ENCODE measurements at places on chromosomes 5 and 9.
A peak's percentile ranks its signal among the peaks of the same experiment; 100 is the strongest.

- DNase-seq: no peak
Measured at GRCh38 chr9:88993327-88993726, 2.1 kb downstream of the S1PR3 start.

GRCh38 chr5:180803181-180804128 lies 849 bp upstream of the MGAT1 start:
- peak; percentile 95 for DNase-seq

GRCh38 chr5:73233461-73234203 lies 60.6 kb downstream of the TMEM174 start:
- no peak for DNase-seq

DNA sequence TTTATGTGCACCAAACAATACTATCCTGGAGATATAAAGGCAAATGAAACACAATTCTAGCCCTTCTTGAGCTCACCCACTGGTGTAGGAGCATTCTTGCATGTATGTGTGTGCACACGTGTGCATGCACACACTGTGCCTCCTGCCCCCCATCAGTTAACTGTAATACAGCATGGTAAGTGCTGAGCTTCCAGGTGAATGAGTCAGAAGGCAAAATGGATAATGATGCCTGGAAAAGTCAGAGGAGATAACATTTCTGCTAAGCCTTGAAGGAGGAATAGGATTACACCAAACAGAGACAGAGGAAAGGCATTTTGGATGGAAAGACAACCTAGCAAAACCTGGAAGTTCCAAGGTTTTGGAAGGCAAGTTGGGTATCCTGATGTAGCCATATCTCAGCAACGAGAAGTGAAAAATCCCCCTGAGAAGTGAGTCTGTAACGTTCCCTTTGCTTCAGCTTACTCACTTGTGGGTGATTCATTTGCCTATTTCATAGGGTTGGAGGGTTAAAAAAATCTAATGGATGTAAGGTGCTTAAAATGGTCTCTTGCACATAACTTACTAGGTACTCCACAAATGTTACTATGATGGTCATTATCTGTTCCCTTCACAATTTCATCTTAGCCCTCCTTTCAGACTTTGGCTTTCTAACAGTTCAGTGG lies 101.4 kb upstream of the STC2 start:
- DNase-seq: no peak

DNA sequence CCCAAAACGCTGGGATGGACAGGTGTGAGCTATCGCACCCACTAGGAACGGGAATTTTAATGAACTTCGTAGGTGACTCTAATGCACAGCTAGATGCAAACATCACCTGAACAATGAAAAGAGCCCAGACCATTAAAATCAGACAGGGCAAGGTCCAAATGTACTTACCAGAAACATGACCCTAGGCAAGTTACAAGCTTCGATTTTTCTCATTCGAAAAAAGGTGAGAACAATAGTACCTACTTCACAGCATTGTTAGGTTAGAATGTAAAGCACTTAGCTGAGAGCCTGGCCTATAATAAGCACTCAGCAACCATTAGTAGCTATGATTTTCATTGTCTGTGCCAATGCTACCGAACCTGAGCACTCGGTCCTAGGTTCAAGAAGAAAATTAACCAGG lies 5.8 kb upstream of the KLHL3 start:
- no peak for DNase-seq

GRCh38 chr5:22465177-22465576 lies 388.0 kb downstream of the CDH12 start:
- DNase-seq: no peak

DNA sequence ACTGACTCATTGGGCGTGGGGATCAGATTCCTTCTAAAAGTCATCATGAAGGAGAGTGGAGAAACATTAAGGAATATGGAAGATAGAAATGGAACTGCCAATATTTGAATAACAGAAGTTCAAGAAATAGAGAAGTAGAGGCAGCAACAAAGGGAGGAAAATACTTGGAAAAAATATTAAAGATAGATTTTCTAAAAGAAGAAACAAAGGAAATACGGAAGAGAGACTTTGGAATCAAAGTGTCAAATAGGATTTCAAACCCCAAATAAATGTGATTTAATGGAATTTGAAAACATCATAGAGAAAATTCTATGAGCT lies 605.1 kb upstream of the KLF4 start:
- DNase-seq: no peak

GRCh38 chr9:78691542-78691941 lies 394.6 kb downstream of the PSAT1 start:
- no peak for DNase-seq

- DNase-seq: peak; percentile 79
Measured at GRCh38 chr9:98796364-98797101, at the start of gene ANKS6. TSS of gene ANKS6 (minus strand) at chr9:98796555. CDS start at chr9:98796491, 64 bp downstream.

- DNase-seq: no peak
Measured at GRCh38 chr5:75262271-75262670, 25.6 kb upstream of the ANKRD31 start.

DNA sequence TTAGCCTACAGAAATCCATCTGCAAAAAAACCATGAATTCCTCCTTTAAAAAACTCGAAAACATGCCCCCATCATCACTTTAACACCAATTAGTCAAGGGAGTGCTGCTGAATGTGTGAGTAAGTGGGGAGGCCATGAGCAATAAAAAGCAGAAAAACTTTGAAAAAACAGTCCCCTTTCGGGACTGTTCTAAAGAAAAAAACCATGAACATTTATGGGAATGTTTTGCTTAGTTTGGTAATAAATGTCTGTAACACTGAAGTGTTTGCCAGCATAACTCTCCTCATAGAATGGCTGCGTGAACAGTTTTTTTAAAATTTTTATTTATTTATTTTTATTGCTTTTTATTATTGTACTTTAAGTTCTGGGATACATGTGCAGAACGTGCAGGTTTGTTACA lies 99.4 kb upstream of the TARS1 start:
- DNase-seq: no peak

DNA sequence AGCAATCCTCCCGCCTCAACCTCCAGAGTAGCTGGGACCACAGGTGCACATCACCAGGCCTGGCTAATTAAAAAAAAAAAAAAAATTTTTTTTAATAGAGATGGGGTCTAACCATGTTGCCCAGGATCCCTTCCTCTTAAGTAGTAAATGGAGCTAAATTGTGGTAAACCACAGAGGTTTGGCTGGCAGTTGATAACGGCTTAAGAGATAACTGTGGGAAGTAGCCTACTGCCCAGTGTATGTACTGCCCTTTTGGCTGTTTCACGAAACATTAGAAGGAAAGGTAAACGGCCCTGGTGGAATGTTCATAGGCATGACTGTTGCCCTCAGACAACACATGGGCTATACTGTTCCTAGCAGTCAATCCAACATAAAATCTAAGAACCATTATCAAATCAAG lies 44.4 kb downstream of the HMGCR start:
- DNase-seq: no peak

- DNase-seq: no peak
Measured at GRCh38 chr5:83124593-83124992, 47.2 kb downstream of the XRCC4 start.

Measured in activated CD4-positive, alpha-beta T cell treated with anti-CD3 and anti-CD28 coated beads, Interleukin-2, amount 50 U/mL, for 16 hours (primary cell).